ENCODE measurements at places on chromosomes 2 and 18.

DNA sequence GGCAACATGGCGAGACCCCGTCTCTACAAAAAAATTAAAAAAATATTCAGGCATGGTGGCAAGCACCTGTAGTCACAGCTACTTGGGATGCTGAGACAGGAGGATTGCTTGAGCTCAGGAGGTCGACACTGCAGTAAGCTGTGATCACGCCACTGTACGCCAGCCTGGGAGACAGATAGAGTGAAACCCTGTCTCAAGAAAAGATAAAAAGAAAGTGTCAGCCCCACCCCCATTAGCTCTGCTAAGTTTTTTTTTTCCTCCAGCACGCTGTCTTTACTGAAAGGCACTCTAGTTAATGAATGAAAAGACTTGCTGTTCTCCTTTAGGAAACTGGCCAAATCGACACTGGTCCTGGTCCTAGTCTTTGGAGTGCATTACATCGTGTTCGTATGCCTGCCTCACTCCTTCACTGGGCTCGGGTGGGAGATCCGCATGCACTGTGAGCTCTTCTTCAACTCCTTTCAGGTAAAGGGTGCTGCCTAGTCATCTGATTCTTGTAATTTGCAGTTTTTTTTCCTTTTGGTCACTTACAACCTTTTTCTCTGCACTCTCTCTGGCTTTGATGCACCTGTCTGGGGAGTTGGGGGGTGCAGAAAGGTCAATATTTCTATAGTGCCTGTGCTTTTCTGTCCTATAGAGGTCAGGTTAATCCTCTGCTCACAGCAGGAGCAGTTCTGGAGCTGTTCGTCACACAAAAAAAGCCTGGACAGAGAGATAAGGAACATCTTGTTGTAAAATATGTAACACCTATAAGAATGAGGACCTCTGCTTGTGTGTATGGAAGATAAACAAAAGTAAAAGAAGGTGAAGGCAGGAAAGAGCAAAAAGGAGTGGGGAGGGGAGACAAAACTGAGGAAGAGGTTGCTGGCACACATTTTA is 82.3 kb downstream of the PTH2R start:
- no peak for DNase-seq

GRCh38 chr2:184654945-184655344 is 56.6 kb downstream of the ZNF804A start:
- no peak for DNase-seq

GRCh38 chr2:186460465-186460864 is 25.6 kb upstream of the ZC3H15 start:
- DNase-seq = no peak

GRCh38 chr18:42245137-42245536 is 290.1 kb downstream of the PIK3C3 start:
- DNase-seq = no peak

DNA sequence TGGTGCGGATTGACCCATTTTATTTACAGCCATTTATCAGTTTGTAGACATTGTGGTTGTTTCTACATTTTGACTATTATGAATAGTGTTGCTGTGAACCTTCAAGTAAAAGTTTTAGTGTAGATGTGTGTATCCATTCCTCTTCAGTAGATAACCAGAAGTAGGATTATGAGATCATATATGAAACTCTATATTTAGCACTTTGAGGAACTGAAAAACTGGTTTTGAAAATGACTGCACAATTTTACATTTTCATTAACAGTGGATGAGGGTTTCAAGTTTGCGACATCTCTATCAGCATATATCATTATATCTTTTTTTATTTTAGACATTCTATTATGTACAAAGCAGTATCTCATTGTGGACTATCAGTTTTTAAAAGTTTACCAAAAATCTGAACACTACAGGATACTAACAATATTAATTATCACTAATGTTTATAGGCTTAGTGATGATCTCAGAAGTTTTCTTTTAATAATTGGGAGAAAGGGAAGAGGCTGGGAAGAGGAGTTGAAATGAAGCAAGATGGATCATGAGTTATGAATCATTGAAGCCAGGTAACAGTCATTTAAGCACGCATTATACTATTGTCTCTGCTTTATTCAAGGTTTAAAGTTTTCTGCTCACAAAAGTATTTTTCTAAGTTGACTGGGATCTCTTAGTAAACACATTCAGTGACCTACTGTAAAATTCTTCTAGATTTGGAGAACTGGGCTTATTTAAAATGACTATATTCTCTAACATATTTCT is 329.0 kb upstream of the LRATD1 start:
- no peak for DNase-seq

GRCh38 chr2:61266632-61267505 is 104.9 kb downstream of the C2orf74 start:
- no peak for DNase-seq

DNA sequence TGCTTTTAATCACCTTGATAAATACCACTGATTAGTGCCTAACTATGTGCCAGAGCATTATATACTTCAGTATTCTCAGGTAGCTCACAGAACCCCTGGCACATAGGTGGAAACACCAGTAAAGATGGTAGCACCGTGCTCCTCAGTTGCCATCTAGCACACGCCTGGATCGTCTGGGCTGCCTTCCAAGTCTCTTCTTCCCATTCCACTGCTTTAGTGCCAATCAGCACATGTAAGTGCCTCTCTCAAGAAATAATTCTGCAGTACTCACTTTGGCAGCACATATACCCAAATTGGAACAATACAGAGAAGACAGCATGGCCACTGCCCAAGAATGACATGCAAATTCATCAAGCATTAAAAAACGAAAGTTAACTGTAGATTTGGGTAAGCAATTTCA is 13.0 kb downstream of the POLR2D start:
- no peak for DNase-seq

DNA sequence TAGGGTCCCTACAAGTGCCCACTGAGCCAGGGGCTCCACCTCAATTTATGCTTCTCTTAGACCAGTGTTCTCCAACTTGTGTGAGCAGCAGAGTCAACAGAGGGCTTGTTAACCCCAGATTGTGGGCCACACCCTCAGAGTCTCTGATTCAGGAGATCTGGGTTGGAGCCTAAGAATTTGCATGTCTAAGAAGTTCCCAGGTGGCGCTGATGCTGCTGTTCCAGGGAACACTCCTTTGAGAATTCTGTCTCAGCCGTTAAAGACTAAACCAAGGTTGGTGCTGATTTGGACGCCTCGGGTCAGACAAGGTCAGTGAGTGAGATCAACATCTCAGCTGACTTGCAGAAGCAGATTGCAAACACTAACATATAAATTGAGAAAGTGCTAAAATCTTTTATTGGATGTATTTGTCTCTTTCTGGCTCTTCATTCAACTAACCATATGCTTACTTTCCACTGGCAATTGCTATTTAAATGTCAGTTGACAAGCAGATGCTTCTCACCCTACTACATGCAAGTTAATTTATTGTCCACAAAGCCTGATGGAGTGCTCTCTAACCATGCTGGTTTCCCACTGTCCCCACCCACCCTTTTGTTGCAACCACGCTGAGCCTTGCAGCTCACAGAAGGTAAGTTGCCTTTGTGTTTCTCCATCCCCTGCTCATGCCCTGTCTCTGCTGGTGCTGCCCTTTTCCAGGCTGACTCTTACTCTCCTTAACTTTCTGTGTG is 31.5 kb downstream of the LYPD1 start:
- DNase-seq = no peak

DNA sequence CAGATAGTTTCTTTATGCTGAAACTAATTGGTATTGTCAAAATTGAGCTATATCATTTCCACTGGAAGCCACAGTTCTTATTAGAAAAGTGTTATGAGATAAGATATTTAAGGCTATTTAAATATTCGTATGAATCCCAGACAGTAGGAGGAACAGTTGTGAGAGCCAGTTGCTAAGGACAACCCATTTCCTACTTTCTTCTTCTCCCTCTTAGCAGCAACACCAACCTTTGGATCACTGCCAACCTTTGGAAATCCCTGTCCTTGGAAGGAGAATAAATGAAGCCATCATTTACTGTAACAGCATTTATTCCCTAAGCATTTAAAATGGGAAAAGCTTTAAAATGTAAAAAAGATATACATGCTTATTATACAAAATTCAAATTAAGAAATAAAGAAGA is 85.8 kb downstream of the PLCL1 start:
- DNase-seq = no peak

GRCh38 chr18:69127873-69128500 is 272.7 kb upstream of the DOK6 start:
- no peak for DNase-seq

GRCh38 chr2:3547915-3548314 is 10.2 kb downstream of the RNASEH1 start:
- DNase-seq = no peak

GRCh38 chr2:233835230-233836186 is 18.8 kb downstream of the HJURP start:
- peak; percentile 28 for DNase-seq

GRCh38 chr2:231807020-231807419 is 20.8 kb downstream of the COPS7B start:
- no peak for DNase-seq

DNA sequence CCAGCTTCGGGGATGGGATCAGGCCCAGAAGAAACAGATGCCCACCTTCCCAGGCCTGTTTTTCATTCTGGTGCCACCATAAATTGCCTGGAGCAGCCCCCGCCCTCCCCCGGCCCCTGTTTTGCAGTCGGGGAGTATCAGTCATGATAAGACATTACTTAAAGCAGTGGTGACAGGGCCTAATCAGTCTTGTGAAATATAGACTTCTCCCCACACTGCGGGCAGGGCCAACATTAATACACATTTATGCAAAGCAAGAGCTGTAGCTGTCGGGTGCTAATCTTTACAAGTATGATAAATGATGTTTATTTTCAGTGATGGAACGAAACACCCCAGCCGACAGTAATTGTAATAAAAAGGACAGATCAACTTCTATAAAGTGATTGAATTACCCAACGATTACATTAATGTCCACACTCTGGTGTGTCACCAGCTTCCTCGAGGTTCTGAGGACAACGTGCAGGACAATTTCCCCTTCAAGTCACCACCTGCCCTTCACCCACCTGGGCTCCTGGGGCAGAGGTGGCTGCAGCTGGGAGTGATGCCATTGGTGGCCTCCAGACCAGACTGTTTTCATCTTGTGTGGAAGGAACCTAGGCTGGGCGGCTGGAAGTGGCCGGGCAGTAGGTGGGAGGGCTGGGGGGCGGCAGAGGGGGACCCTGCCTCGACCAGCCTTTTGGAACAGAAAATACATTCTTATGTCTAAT is 226.0 kb downstream of the TFCP2L1 start:
- DNase-seq = no peak

DNA sequence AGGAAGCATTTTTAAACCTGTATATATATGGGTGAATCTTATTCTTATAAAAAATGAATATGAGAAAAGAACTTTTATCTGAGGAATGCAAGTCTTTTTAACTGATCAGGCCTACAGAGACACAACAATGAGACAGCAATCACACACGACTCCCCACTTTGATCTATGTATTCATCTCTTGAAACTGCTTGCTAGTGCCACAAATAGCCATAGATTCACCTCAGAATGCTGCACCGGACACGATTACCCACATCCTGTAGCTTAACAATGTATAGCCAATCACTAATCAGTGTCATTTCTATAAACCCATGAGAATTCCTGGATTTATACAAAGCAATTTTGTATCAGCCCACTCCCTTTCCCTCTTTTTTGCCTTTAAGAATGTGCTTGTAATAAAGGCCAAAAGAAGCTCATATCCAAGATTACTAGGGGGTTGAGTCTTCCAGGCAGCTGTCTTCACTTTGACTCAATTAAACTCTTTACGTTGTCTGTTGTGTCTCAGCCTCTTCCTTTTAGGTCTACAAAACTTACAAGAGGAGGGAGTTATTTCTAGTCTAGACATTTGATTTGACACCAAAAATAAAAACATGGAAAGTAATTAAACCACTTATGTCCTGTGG is 94.9 kb downstream of the MBD2 start:
- DNase-seq = no peak

DNA sequence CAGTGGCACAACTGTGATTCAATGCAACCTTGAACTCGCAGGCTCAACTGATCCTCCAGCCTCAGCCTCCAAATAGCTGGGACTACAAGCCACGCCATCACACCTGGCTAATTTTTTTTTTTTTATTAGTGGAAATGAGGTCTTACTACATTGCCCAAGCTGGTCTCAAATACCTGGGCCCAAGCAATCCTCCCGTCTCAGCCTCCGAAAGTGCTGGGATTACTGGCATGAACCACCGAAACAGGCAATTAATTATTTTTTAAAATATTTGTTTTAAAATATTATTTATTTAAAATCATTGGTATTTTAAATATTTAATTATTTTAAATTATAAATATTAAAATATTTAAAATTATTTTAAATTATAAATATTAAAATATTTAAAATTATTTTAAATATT is 24.5 kb downstream of the SRBD1 start:
- DNase-seq = no peak

- DNase-seq = no peak
Measured at GRCh38 chr2:228493852-228494251, 312.4 kb upstream of the SPHKAP start.

DNA sequence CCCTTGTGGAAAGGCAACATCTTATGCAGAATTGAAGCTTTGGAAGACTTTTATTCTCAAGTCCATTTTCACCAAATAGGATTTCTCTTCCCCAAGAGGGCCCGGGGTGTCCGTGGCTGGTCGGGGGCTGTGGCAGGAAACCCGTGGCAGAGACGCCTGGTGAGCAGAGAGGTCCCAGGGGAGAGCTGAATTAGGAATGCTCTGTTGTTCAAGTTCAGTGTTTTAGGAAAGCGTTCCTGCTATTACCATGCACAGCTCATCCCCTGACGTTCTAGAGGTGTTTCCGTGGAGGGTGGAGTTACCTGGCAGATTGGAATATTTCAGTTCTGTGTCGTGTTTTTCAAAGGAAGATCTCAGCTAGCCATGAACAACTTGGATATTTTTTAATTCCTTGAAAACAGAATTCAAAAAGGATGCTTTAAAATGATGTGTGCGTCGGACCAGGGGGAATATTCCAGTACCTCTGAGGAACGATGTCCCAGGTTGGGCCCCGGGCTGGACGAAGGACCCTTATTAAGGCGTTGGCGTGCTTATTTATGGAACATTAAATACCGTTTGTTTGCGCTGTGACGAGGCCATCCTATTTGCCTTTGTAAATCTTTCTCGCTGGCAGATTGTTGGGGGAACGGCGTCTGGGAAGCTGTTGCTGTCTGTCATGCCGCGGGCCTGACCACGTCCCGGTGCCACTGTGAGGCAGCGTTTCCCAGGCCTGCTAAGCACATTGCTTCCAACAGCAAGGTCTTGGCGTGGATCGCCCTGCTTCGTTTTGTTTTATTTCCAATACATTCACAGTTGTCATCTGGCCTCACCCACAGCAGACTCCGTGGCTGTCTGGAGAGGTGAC is 8.2 kb downstream of the NFATC1 start:
- DNase-seq = no peak

Measured in activated effector memory CD4-positive, alpha-beta T cell treated with anti-CD3 and anti-CD28 coated beads, Interleukin-2, amount 50 U/mL, for 16 hours (primary cell).